ENCODE measurements at places on chromosomes 2 and 18. TPM values are rescaled to one million over a fixed set of nuclear protein-coding genes. Genes with fewer than 3 reads are reported as not detected.

RAB12 gene
- total RNA-seq, result 60.4 TPM

ZEB2 gene
- 91.0 TPM for total RNA-seq

CYS1 gene
- 5.1 TPM for total RNA-seq

TUBB8B gene
- not detected for total RNA-seq

Data from fibroblast of lung (primary cell).